ENCODE measurements at places on chromosomes 5 and 9. TPM values are rescaled to one million over a fixed set of nuclear protein-coding genes. Genes with fewer than 3 reads are reported as not detected.

Gene GPR150
- 0.31 TPM for total RNA-seq

DNA sequence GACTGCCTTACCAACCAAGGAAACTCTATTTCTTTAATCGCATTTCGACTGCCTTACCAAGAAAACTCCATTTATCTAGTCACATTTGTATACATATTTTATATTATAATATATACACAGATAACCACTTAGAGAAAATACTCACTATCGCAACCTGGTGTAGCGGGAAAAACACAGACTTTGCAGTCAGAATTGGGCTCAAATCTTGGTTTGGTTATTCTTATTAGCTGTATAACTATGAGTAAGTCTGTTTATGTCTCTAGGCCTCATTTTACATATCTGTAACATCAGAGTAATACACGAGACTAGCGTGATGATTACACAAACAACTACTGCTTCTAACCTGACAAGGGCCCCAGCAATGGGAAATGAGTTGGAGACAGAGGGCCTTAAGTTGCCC is 127.5 kb upstream of the POU5F2 start:
- no peak for ATAC-seq

Gene DDX46
- total RNA-seq, result 53.5 TPM

Gene EDIL3
- total RNA-seq, result 17.9 TPM

Gene SHOC1
- total RNA-seq, result not detected

DNA sequence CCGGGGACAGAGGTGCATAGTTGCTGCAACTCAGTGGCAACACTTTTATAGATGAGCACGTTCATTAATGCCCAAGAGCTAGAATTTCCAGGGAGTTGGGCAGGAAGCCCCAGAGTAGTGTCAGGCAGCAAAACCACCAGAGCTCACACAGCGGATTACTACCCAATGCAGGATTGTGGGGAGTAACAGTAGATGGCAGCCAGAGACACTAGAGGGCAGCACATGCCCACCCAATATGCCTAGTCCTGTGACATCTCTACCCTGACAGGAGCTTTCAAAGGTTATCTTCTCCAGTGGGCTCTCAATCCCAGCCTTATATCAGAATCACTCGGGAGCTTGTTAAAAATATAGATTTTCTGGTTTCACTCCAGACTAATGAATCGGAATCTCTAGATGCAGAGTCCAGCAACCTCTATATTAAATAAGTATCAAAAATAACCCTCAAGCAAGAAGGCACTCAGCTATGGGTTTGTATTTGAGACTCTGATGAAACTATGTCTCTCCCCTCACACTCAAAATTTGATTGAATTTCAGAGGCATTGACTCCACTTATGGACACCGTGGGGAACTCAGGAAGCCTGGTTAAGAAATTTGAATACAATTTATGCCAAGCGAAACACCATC is 58.4 kb upstream of the PHF24 start:
- peak; percentile 96 for ATAC-seq

- ATAC-seq, result no peak
Measured at GRCh38 chr5:132947671-132948070, 15.8 kb downstream of the AFF4 start.

GRCh38 chr5:71533142-71533541 is 54.0 kb upstream of the MCCC2 start:
- peak; percentile 31 for ATAC-seq

Gene GABRP
- not detected for total RNA-seq

GRCh38 chr5:2861605-2862004 is 110.1 kb upstream of the IRX2 start:
- no peak for ATAC-seq

Gene SLC23A1
- not detected for total RNA-seq

- ATAC-seq, result no peak
Measured at GRCh38 chr5:127702926-127703561, at the start of gene CCDC192. CCDC192 (plus strand) TSS chr5:127703391; CDS start chr5:127703446, 55 bp downstream.

Gene IL9
- total RNA-seq, result not detected

- no peak for ATAC-seq
Measured at GRCh38 chr5:175464074-175464941, 14.1 kb upstream of the SFXN1 start.

Gene TMEM171
- not detected for total RNA-seq

Gene GDF9
- 0.37 TPM for total RNA-seq

Gene SOHLH1
- total RNA-seq, result not detected

GRCh38 chr9:13351778-13352386 is 72.4 kb upstream of the MPDZ start:
- no peak for ATAC-seq

- ATAC-seq, result no peak
Measured at GRCh38 chr9:93668261-93668871, 92.0 kb downstream of the PHF2 start.

- ATAC-seq, result no peak
Measured at GRCh38 chr9:89032173-89032572, 40.9 kb downstream of the S1PR3 start.

- no peak for ATAC-seq
Measured at GRCh38 chr5:11955331-11955730, 51.1 kb upstream of the CTNND2 start.

DNA sequence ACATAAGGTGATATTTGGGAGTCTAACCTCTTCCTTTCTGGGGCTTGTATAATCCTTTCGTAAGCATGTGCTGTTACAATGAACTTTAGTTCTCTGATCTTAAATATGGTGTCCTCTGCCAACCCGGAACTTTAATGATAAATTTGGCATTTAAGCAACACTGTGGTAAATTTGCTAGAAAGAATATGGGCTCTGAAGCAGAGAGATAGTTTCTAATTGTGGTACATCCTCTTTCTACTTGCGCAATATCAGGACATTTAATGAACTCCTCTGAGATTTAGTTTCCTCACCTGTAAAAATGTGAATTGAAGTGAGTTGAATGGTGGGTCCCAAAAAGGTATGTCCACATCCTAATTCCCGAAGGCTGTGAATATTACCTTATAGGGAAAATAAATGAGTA is 364.7 kb downstream of the CAAP1 start:
- ATAC-seq, result no peak

GRCh38 chr5:106127985-106128384 is 1542.8 kb downstream of the EFNA5 start:
- no peak for ATAC-seq

Gene SYK
- 14.8 TPM for total RNA-seq
